ENCODE measurements at places on chromosomes 2 and 18.

DNA sequence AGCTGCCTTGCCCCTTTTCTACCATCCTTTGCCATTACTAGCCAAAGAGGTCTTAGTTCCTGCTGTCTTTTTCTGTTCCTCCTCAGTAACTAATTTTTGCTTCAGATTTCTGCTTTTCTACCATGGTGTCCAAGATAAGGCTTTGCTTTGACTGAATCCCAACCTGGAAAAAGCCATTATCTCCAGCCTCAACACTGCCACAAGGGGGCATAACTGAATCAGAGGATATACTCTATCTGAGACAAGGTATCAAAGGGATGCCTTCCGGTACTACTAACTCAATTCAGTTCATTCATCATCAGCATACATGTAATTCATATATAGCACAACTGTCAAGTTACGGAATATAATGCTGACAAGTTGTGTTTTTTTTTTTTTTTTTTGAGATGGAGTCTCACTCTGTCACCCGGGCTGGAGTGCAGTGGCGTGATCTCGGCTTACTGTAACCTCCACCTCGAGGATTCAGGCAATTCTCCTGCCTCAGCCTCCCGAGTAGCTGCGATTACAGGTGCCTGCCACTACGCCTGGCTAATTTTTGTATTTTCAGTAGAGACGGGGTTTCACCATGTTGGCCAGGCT is 11.4 kb downstream of the OSGEPL1 start:
- no peak for DNase-seq

DNA sequence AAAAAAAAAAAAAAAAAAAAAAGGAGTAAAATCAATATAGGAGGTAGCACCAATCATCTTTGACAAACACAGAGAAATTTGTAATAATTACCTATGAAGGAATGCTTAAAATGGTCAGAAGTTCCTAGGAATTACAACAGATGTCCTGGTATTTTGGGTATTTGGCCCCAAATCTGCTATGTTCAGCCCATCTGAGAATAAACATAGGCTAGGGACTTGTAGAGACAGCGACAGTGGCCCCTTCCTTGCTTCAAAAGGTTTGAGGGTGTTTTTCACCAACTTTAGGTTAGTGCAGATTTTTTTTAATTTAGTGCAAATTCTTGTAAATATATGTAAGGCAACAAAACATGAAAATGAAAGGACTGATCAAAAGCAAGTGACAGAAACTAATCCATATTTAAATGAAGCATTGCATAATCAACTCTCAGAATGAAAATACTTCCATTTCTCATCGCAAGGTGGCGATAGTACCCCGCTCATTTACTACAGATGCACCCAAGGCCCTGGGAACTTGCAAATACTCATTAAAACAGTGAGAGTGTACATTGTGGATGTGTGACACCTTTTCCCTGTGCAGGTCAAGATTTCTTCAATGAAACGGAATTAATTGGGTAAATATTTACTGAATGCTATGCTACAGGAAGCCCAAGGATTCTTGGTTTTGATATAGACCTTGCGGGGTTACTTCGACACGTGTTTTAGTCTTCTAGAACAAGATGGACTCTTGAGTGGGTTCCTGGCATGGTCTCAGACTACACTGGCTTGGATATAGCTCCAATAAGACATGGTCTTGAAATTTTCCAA is 44.6 kb downstream of the FAM124B start:
- DNase-seq = peak; percentile 14

GRCh38 chr2:171811245-171811628 is 82.8 kb downstream of the SLC25A12 start:
- DNase-seq = no peak

- no peak for DNase-seq
Observed at GRCh38 chr2:231038483-231039293, 1.4 kb downstream of the C2orf72 start.

- DNase-seq = no peak
Observed at GRCh38 chr2:214465363-214466146, 54.7 kb downstream of the VWC2L start.

DNA sequence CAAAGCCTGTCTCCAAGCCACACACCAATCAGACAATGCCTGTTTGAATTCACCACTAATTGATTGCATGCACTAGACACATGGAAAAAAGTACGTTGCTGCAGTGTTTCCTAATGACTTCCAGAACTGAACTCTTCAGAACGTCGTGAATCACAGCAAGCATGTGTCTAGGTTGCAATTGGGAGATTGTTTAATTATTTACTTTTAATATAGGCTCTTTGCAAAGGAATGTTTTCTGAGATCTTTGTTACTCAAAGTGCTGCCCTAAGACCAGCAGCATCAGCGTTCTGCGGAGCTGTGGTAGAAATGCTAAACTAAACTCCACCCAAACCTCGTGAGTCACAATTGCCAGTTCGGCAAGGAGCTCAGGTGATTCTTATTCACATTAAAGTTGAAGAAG is 52.7 kb upstream of the CCDC68 start:
- no peak for DNase-seq

DNA sequence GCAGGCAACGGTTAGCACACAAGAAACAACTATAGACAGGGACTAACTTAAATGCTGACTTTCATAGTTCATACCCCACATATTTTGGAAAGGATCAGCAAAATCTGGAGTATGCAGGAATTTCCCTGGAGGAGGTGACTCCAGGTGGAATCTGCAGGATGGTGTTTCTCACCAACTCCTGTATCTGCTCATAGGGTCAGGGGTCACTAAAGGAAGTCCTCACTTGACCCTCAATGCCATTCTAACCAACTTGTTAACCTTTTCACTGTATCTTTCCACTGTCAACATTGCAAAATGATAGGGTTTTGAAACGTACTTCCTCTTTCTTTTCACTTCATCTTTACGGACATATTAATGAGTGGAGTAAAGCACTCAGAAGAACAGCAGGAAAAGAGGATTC is 207.0 kb upstream of the CXCR4 start:
- DNase-seq = no peak

DNA sequence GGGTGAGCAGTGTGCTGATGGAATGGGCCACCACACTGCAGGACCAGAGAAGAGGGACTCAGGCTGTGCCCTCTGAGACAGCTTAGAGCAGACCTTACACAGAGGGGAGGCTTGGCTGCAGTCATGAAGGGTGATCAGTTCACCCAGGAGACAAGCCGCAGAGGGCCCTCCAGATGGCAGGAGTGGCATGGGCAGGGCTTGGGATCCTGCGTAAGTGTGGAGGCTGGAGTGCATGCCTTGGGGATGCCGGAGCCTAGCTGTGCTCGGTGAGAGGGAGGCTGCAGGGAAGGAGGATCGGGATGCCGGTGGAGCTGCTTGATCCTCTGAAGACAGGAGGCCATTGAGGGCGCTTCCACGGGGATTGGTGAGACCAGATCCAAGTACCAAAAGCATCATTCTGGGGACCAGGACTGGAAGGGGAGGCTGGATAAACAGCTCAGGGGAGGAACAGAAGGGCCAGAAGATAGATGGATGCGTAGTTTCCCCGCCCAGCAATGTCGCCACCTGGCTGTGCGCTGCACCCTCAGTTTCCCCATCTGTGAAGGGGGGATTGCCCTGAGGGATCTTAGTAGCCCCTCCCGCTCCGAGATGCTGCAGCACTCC is 163.4 kb downstream of the INHBB start:
- no peak for DNase-seq

DNA sequence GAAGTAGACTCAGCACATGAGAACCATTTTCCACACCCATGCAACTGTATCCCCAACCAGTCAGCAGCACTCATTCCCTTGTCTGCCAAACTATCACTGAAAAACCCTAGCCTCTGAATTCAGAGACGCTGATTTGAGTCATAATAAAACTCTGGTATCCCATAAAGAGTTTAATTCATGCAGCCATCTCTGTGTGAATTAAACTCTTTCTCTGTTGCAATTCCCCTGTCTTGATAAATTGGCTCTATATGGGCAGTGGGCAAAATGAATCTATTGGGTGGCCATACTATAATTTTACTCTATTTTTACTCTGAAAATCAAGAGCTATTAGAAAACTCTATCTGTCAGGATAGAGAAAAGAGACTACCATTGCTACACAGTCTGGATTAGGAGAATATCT is 40.6 kb upstream of the TWSG1 start:
- DNase-seq = no peak

- DNase-seq = no peak
Observed at GRCh38 chr2:118040891-118041290, 27.0 kb upstream of the CCDC93 start.

DNA sequence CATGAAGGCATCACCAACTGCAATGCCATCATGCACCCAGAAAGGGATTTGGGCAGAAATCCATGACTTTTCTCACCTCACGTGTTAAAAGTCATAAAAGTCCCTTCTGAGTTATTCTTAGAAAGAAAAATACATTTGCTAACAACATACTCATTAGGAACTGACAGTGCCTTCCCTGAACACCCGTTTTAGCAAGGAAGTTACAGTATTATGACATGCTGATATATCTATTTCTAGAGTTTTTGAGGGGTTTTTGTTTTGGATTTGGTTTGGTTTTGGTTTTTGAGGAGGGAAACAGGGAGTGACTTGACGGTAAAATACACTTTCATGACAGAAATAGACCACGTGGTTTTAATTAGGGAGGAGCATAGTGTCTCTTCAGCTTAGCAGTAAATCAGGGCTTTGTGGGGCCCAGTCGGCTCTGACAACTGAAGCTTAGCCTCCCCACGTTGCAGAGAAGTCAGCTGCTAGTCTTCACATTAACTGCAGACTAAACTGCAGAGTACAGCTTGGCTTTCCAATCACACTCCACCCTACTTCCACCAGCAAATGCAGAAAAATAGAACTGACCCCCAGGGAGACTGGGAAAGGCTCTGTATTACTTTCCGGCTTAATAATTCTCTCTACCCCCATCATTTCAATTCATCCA is 141.4 kb downstream of the FAM124B start:
- DNase-seq = no peak
